ENCODE measurements at places on chromosomes 5 and 9. TPM values are rescaled to one million over a fixed set of nuclear protein-coding genes. Genes with fewer than 3 reads are reported as not detected.

GRCh38 chr9:38720083-38720745 lies at the start of gene FAM240B:
TSS of gene FAM240B (minus strand) at chr9:38720133. CDS start at chr9:38703999, 16,134 bp downstream.
- H3K27me3 ChIP-seq, result no peaks in the 10 kb centered on the region
- H3K4me3 ChIP-seq, result no peak within 1 kb of the TSS
- H3K27ac ChIP-seq, result no peak within 1 kb of the TSS
- H3K36me3 ChIP-seq, result no peaks in the 10 kb centered on the region
- DNase-seq, result no peak

Gene DPYSL3
- 182 TPM for total RNA-seq

DNA sequence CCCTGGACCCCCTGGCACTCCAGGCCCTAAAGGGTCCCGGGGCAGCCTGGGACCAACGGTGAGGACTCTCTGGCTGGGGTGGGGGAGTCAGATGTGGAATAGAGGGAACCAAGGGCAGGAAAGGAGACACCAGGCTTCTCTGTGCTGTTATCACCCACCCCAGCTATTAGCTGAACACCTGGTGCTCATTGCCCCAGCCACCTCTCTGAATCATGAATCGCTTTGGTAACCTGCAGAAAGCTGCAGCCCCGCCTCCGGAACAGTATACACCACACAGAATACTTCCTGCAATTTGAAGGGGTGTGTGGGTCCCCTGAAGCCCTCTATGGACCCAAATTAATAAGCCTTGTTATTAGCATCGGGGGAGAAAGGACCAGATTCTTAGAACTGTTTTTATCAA lies 40.4 kb upstream of the ORM1 start:
- H3K27ac ChIP-seq, result peak overlapping the region; percentile 6
- no peaks in the 10 kb centered on the region for H3K36me3 ChIP-seq
- no peak overlapping the region for H3K4me3 ChIP-seq
- H3K4me1 ChIP-seq, result peaks cover 14% of the 10 kb centered on the region
- no peaks in the 10 kb centered on the region for H3K27me3 ChIP-seq

Gene C9
- total RNA-seq, result 0.84 TPM

GRCh38 chr9:108751369-108751768 lies 104.4 kb downstream of the ACTL7B start:
- no peaks in the 10 kb centered on the region for H3K4me1 ChIP-seq
- H3K4me3 ChIP-seq, result no peak overlapping the region
- DNase-seq, result no peak
- H3K27me3 ChIP-seq, result no peaks in the 10 kb centered on the region

DNA sequence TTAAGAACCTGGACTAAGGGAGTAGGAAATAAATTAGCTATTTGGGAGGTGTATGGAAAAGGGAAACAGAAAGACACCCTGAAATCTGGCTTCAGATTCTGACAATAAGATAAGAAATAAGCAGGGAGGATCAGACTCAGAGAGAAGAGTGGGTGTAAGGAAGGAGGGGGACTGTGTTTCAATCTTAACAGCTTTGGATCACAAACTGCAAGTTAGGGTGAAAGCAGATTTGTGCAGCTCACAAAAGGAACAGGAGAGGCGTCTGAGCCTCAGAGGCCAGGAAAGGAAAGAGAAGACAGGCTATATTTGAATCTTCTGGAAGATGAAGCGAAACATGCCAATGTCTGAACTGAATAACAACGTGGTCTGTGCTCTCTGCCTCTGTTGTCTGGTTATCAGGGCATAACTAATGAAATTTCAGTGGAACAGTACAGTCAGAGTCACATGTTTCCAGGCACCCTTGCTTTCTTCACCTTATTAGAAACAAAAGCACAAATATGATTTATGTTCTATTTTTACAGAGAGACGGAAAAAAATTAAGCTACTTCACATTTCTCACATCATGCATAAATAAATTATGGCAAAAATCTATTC lies 26.6 kb downstream of the SGTB start:
- no peak overlapping the region for H3K27ac ChIP-seq
- DNase-seq, result no peak
- no peaks in the 10 kb centered on the region for H3K27me3 ChIP-seq
- H3K4me3 ChIP-seq, result no peak overlapping the region

- no peaks in the 10 kb centered on the region for H3K27me3 ChIP-seq
- H3K4me1 ChIP-seq, result peaks cover 6% of the 10 kb centered on the region
- peak overlapping the region; percentile 10 for H3K4me3 ChIP-seq
Observed at GRCh38 chr5:129098488-129099183, 4.1 kb downstream of the ISOC1 start.

DNA sequence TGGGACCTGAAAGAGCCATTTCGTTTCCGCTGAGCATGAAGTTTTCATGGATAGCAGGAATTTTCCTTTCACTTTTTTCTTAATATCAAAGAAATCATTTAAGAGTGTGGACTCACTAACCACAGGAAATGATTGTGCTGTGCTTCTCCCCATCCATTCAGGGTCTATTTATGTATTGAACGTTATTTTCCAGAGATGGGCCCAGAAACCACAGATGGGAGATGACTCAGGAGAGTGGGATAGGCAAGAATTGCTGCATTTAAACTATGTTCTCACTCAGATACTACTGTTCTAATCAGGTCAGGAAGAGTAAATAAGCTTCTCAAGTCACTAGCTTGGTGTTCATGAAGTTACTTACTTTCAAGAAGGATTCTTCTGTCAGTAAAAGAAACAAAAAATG lies 763.8 kb downstream of the DTWD2 start:
- no peaks in the 10 kb centered on the region for H3K27me3 ChIP-seq
- H3K4me3 ChIP-seq, result no peak overlapping the region
- no peak for DNase-seq
- H3K27ac ChIP-seq, result no peak overlapping the region
- H3K36me3 ChIP-seq, result no peaks in the 10 kb centered on the region
- no peaks in the 10 kb centered on the region for H3K4me1 ChIP-seq

- no peaks in the 10 kb centered on the region for H3K4me1 ChIP-seq
- no peaks in the 10 kb centered on the region for H3K27me3 ChIP-seq
- H3K4me3 ChIP-seq, result no peak overlapping the region
- DNase-seq, result no peak
- no peaks in the 10 kb centered on the region for H3K36me3 ChIP-seq
- no peak overlapping the region for H3K27ac ChIP-seq
Observed at GRCh38 chr5:4847766-4848165, 292.4 kb upstream of the ADAMTS16 start.

- H3K4me3 ChIP-seq, result no peak overlapping the region
- H3K36me3 ChIP-seq, result no peaks in the 10 kb centered on the region
- H3K27me3 ChIP-seq, result no peaks in the 10 kb centered on the region
- DNase-seq, result no peak
Observed at GRCh38 chr9:124949387-124949786, 8.5 kb upstream of the GOLGA1 start.

DNA sequence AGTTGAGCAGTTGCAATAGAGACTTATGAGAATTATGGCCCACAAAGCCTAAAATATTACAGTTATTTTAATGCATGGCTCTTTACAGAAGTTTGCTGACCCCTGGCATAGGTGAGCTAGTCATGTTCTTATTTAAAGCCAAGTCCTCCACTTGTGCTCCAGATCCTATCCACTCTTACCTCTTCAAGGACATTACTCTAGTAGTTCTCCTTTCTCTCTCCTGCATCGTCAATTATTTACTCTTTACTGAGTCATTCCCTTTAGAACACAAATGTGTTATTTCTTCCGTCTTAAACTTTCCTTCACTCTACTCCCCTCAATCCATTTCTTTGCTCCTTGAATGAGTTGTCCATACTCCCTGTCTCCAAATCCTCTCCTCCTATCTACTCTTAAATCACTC lies 20.6 kb upstream of the TRAF1 start:
- H3K27ac ChIP-seq, result no peak overlapping the region
- H3K27me3 ChIP-seq, result no peaks in the 10 kb centered on the region
- no peak overlapping the region for H3K4me3 ChIP-seq

DNA sequence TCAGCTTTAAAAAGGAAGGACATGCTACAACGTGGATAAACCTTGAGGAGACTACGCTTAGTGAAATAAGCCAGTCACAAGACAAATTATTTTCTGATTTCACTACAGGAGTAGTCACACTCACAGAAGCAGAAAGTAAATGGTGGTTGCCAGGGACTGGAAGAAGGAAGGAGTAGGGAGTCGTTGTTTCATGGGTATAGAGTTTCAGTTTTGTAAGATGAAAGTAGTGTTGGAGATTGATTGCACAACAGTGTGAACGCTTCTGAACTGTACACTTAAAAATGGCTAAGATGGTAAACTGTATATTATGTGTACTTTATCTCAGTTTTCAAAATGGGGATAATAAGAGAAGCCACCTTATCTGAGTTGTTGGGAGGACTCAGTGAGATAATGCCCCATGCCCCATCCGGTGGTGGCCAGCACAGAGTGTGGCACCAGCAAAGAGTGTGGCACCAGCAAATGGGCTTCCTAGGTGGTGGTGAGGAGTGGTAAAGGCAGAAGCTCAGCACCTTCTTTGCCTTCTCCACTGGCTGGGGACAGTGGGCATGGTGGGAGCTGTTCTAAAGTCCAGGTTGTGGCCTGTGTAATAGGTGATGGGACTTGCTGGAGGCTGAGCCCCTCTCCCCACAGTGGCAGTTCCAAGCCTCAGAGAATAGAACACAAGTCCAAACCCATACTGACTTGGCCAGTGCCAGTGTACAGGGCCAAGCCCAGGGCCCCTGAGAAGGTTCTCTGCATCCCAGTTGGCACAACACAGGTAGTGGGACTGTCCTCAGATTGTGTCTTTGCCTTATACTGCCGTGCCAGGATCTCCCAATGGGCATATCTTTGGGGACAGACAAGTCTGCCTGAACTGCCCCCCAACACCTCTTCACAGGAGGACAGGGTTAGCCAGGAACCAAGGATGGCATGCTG lies 4.4 kb downstream of the SLC22A4 start:
- no peak overlapping the region for H3K27ac ChIP-seq
- no peaks in the 10 kb centered on the region for H3K36me3 ChIP-seq
- H3K4me3 ChIP-seq, result no peak overlapping the region
- H3K27me3 ChIP-seq, result no peaks in the 10 kb centered on the region
- H3K4me1 ChIP-seq, result peaks cover 2% of the 10 kb centered on the region

Gene ADAMTS16
- 7.4 TPM for total RNA-seq

GRCh38 chr5:72065751-72066255 lies 41.5 kb upstream of the MAP1B start:
- H3K27ac ChIP-seq, result no peak overlapping the region
- H3K27me3 ChIP-seq, result no peaks in the 10 kb centered on the region
- no peak for DNase-seq
- H3K4me3 ChIP-seq, result no peak overlapping the region
- H3K36me3 ChIP-seq, result no peaks in the 10 kb centered on the region

Gene GARIN3
- total RNA-seq, result not detected

- no peaks in the 10 kb centered on the region for H3K27me3 ChIP-seq
- no peak overlapping the region for H3K27ac ChIP-seq
- H3K4me3 ChIP-seq, result peak overlapping the region; percentile 73
- H3K36me3 ChIP-seq, result no peaks in the 10 kb centered on the region
Observed at GRCh38 chr5:151224372-151224771, 480 bp upstream of the CCDC69 start.

Gene HAVCR2
- total RNA-seq, result 2.1 TPM

DNA sequence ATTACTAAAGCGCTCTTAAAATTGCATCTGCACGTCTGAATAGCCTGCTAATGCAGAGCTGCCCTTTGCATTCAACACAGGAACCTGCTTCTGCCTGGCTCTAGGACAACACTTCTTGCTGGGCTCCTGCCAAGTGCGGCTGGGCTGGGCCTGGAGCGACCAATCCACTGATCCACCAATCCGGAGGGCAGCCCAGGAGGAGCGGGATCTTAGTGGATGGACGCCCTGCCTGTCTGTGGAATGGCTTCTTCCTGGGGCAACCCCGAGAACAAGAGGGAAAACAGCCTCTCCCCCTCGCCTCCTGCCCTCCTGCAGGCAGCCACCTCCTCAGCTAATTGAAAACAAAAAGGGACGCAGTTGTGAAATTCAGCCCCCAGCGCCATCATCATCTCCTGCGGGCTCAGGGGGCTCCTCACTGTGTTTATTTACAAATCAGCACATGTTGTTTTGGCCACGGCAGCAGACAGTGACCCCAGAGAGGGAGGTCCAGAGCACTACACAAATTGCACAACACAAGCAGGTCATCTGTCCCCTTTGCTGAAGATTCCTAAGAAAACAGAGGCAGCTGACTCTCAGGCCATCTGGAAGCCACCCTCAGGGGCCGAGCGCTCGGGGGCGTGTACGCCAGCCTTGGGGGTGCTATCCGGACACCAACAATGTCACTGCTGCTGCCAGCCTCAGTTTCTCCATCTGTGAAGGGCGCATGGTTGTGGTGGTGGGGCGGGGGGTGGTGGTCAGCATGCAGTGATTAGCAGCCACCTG lies 57.3 kb downstream of the GADD45G start:
- H3K4me3 ChIP-seq, result peak overlapping the region; percentile 20
- H3K36me3 ChIP-seq, result no peaks in the 10 kb centered on the region
- no peaks in the 10 kb centered on the region for H3K27me3 ChIP-seq
- H3K27ac ChIP-seq, result no peak overlapping the region

- peak; percentile 58 for DNase-seq
- H3K4me1 ChIP-seq, result peaks cover 10% of the 10 kb centered on the region
- H3K27me3 ChIP-seq, result no peaks in the 10 kb centered on the region
- H3K4me3 ChIP-seq, result peak overlapping the region; percentile 44
Observed at GRCh38 chr9:92141144-92142129, 26.2 kb upstream of the SPTLC1 start.

DNA sequence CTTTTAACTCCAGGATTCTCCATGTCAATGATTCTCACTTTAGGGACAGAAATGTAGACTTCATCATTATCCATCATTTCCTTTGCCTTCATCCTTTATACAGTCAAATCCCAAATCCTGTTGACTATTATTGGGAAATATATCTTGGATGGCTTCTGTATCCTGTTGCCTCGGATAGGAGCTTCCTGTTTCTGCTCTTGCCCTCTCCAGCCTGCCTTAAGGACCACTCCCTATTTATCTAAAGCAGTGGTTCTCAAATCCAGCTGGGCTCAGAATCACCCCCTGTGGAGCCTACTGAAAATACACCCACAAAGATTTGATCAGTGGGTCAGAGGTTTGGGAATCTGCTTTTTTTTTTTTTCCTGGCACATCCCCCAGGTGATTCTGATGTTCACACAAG lies 8.5 kb downstream of the AFAP1L1 start:
- H3K4me3 ChIP-seq, result no peak overlapping the region
- no peaks in the 10 kb centered on the region for H3K4me1 ChIP-seq
- no peak overlapping the region for H3K27ac ChIP-seq

Gene C5orf58
- not detected for total RNA-seq

DNA sequence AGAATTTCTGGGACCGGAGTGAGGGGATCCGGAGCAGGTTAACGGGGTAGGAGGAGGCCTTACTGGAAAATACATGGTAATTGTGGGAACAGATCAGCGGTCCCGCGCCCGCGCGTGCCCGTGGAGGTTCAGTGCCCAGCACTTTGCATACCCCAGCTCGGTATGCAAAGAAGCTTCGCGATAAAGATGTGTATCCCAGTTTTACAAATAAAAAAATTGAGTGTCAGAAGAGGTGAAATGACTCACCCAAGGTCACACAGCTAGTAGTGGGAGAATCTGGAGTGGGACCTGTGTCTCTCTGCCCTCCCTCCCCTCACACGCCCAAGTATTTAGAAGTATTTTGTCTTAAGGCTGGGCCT lies 967 bp downstream of the NEURL1B start:
- no peaks in the 10 kb centered on the region for H3K27me3 ChIP-seq
- H3K4me3 ChIP-seq, result peak overlapping the region; percentile 73
- no peaks in the 10 kb centered on the region for H3K36me3 ChIP-seq
- H3K27ac ChIP-seq, result peak overlapping the region; percentile 38
- no peak for DNase-seq

Gene LCN2
- total RNA-seq, result 3.6 TPM

All from ovary (tissue), 10 donors.